ENCODE measurements at places on chromosomes 1 and 21. TPM values are rescaled to one million over a fixed set of nuclear protein-coding genes. Genes with fewer than 3 reads are reported as not detected.

Gene PCAT6
- 1.3 TPM for polyA plus RNA-seq

Gene TBX15
- polyA plus RNA-seq, result 0.79 TPM

Gene CLCA1
- polyA plus RNA-seq, result not detected

Gene LCE6A
- not detected for polyA plus RNA-seq

Gene GTF2B
- polyA plus RNA-seq, result 32.3 TPM

Gene APOBEC4
- 0.02 TPM for polyA plus RNA-seq

Gene ARHGEF16
- polyA plus RNA-seq, result 4.6 TPM

Gene KCNE2
- 0.56 TPM for polyA plus RNA-seq

Gene SLAMF9
- 0.12 TPM for polyA plus RNA-seq

Gene INAVA
- 2.2 TPM for polyA plus RNA-seq

Gene STIL
- polyA plus RNA-seq, result 0.56 TPM

Gene ESRRG
- polyA plus RNA-seq, result 0.56 TPM

Gene LCE1E
- not detected for polyA plus RNA-seq

Gene BEND5
- polyA plus RNA-seq, result 1.2 TPM

Gene BLACAT1
- polyA plus RNA-seq, result not detected

Gene MYOG
- not detected for polyA plus RNA-seq

Gene ZNF362
- 14.4 TPM for polyA plus RNA-seq

Gene FAM151A
- polyA plus RNA-seq, result 0.85 TPM

Gene TSSK3
- 0.34 TPM for polyA plus RNA-seq

Gene RWDD3
- 7.6 TPM for polyA plus RNA-seq

Gene NOTCH2NLA
- 14.2 TPM for polyA plus RNA-seq

Gene C1orf185
- not detected for polyA plus RNA-seq

Gene KRTAP12-2
- polyA plus RNA-seq, result not detected

Gene KRTAP11-1
- polyA plus RNA-seq, result 0.56 TPM

Gene SMCP
- not detected for polyA plus RNA-seq

Gene GRIK1
- polyA plus RNA-seq, result 0.16 TPM

Gene IGSF3
- polyA plus RNA-seq, result 1.9 TPM

Gene CACNA1S
- polyA plus RNA-seq, result 0.02 TPM

Gene GIPC2
- polyA plus RNA-seq, result 2.2 TPM

Gene LRRC42
- 12.8 TPM for polyA plus RNA-seq

Gene ERG
- 2.5 TPM for polyA plus RNA-seq

Gene AMY2A
- 3.9 TPM for polyA plus RNA-seq

Gene PLA2G4A
- 6.0 TPM for polyA plus RNA-seq

Gene HENMT1
- polyA plus RNA-seq, result 1.6 TPM

Gene CNIH3
- polyA plus RNA-seq, result 3.1 TPM

Gene SPOCD1
- polyA plus RNA-seq, result 1.0 TPM

Gene ADAMTS5
- polyA plus RNA-seq, result 9.4 TPM

Gene MSH4
- polyA plus RNA-seq, result 0.10 TPM

Gene UMODL1
- not detected for polyA plus RNA-seq

Gene OLFML3
- 59.0 TPM for polyA plus RNA-seq

Gene GOLPH3L
- 19.2 TPM for polyA plus RNA-seq

Gene LMX1A
- polyA plus RNA-seq, result 0.09 TPM

Gene ZFP69B
- polyA plus RNA-seq, result 0.22 TPM

Gene SUSD4
- 6.8 TPM for polyA plus RNA-seq

Gene SH3BGR
- 4.4 TPM for polyA plus RNA-seq

Gene CNR2
- polyA plus RNA-seq, result 0.06 TPM

Gene LRRC53
- not detected for polyA plus RNA-seq

Gene GJA9
- 0.04 TPM for polyA plus RNA-seq

Gene ALG14
- polyA plus RNA-seq, result 0.79 TPM

Gene ABCG1
- 11.2 TPM for polyA plus RNA-seq

Gene NBPF6
- polyA plus RNA-seq, result not detected

Gene CATSPER4
- not detected for polyA plus RNA-seq

Gene FMO5
- polyA plus RNA-seq, result 8.2 TPM

Gene KCNAB2
- polyA plus RNA-seq, result 3.0 TPM

Gene SRSF11
- polyA plus RNA-seq, result 62.9 TPM
